Amygdala (tissue), 56 donors: ENCODE measurements at places on chromosomes 3 and 15.

DNA sequence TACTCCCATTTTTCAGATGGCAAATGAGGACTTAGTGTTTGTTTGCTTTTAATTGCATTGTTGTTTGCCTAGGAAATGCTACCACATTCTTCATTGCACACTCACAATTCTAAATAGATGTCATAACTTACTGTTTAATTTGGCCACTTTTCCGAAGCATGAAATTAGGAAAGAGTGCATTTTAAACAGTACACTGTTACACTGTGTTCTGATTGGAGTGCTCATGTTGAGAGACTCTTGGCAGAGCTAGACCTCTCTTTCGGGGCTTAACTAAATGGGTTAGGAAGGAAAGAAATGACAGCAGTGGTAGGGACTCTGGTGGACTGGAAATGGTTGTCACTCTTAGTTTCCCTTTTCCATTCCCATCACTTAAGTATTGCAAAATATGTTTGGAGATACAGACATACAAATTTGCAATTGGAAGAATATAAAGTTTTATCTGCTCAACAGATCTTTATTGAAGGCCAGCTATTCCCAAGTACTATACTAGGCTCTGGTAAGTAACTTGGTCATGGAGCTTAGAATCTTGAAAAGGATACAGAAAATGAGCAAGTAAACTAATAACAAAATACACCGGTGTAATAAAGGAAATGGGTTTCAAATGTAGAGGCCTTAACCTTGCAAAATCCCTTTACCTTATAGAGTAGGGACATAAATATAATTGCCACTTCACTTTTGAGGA, 90.2 kb downstream of the DCUN1D1 start:
- DNase-seq: no peak

- DNase-seq: no peak
Measured at GRCh38 chr15:30974112-30974511, 17.3 kb downstream of the MTMR10 start.

GRCh38 chr3:119767936-119768601, 13.8 kb upstream of the NR1I2 start:
- DNase-seq: no peak

GRCh38 chr15:37220949-37221670, 120.8 kb upstream of the MEIS2 start:
- DNase-seq: no peak

DNA sequence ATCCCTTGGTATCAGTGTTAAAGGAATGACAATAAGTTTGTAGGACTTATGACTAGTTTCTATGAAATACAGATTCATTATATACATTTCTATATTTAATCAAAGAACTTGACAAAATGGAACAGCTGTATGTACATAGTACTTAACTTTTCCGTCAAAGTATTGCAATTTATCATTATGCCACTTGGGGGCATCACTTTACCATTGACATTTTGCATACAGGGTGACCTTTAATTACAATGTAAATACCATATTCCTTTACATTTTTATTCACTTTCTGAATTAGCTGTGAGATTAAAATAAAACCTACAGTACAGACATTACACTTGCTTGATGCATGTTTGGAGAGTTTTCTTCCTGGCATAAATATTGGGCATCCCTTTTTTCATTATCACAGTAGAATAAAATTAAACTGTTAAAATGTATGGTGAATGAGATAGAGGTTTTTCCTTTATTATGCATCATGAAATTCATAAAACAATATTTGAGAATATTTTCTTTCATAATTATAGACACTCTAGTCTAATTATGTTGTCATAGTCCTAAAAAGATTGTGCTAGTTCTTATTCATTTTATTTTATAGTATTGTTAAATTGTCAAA, 6.9 kb downstream of the NEK11 start:
- no peak for DNase-seq

DNA sequence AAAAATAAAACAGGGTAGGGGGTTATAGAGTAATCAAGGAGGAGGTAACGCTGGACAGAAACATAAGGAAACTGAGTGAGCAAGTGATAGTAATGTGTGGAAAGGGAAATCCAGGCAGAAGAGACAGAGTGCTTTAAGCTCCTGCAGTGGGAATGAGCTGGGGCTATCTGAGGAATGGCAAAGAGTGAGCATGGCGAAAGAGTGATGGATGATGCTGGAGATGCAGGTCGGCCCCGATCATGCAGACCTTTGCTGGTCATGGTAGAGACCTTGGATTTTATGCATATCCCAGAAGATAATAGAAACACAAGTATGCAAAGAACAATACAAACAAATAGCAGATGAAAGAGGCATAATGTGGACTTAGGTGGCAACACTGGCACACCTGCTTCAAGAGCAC, 26.0 kb upstream of the ACAP2 start:
- no peak for DNase-seq

- DNase-seq: no peak
Measured at GRCh38 chr3:148820361-148821245, 7.0 kb upstream of the CPB1 start.

- no peak for DNase-seq
Measured at GRCh38 chr3:185988080-185988815, 50.4 kb upstream of the TRA2B start.

DNA sequence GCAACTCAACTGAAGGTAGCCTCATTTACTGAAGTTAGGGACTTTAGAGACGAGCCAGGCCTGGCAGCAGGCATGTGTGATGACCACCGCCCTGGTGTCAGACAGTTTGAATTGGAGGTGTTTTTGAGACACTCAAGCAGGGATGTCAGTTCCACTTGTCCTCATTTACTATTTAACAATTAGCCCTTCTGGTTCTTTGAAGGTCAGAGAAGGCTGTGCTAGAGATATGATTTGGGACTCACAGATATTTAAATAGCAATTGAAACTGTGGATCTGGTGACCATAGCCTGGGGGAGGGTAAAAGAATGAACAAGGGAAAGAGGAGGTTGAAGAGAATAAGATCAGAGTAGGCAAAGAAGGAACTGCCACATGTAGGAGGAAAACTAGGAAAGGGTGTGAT, 74.6 kb downstream of the REC114 start:
- DNase-seq: no peak

DNA sequence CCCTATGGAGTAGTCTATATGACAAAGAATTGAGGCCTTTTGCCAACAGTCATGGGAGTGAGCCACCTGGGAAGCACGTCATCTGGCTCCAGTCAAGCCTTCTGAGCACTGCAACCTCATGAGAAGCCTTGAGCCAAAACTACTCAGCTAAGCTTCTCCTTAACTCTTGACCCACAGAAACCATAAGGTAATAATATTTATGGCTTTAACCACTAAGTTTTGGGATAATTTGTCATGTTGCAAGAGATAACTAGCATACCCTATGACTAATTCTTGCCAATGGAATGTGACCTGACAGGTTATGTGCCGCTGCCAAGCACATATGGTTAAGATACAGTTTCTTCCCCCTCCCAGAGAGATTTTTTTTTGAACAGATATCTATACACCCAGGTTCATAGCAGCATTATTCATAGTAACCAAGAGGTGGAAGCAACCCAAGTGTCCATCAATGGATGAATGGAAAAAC, 11.8 kb upstream of the SLC6A11 start:
- DNase-seq: no peak

- DNase-seq: no peak
Measured at GRCh38 chr3:31402117-31402516, 130.6 kb upstream of the STT3B start.

DNA sequence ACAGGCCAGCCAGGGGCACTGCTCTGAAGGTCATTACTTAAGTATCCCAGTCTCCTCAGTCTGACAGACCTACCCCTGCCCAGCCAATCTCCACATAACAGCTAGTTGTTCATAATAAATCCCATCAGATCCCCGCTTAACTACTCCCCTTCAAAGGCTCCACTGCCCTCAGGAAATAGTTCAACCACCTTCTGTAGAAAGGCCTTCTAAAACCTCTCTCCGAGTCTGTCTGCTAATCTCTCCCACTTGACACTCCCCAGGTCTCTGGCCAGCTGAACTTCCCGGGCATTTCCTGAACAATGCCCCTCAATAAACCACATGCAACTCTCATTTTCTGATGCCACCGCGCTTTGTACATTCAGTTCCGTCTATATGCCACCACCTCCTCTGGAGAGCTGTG, 6.0 kb downstream of the PRC1 start:
- DNase-seq: no peak

DNA sequence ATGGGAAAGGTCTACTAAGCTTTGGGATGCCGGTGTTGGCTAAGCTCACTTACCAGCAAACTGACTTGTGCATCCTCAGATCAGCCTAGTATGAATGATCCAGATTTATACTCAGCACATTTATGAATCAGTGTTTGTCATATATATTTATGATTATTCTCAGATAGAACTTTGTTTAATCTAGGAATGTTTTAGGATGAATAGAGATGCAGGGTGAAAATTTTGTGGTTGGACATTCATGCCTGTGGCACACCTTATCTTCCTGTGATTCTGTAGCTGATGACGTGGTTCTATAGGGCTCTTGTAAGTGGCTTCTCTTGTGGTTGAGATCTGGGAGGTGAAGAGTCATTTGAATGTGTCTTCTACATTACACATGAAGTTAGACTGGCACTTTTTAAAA, 11.4 kb downstream of the CDIN1 start:
- no peak for DNase-seq

DNA sequence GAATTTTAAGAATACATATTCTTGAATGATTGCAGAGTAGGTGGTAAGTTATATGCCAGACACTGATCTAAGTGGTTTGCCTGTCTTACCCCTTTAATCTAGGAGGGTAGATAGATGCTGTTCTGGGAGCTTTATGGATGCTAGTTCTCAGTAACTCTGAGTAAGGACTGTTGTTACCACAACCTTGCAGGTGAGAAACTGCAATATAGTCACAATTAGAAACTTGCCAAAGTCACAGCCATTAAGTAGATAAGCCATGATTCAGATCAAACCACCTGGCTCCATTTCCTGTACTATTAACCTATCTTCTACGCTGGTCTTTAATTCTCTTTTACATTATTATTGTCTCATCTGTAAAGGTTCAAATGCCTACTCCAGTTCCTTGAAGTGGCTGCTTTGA, 46.8 kb downstream of the UBE2E2 start:
- DNase-seq: no peak

DNA sequence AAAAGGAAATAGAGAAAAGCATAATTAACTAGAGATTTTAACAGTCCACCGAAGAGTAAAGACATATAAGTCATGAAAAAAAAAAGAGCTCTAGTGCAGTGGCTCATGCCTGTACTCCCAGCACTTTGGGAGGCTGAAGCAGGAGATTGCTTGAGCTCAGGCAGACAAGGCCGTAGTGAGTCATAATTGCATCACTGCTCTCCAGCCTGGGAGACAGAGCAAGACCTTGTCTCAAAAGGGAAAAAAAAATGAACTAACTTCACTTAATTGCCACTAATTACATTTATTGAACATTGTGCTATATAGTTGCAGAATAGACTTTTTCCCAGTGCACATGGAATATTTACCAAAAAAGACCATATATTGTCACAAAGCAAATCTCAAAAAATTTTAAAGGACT, 221.8 kb downstream of the CBLB start:
- DNase-seq: no peak

DNA sequence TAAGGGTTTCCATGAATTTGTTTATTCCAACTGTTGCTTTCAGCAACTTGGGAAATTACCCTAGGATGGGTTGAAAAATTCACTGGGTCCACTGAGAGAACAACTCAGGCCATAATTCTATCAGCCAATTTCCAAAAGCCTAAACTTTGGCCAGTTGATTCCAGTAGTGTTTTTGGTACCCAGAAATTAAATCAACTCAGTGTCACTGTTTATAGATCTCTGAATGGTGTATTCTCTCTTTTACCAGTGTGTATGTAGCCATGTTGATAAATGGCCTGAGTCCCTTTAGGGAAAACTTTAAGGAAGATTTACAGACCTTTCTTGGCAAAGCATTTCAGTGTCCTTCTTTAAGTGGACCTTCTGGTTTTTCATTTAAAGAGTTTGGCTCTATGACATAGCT, 636.4 kb downstream of the OTOL1 start:
- no peak for DNase-seq

- no peak for DNase-seq
Measured at GRCh38 chr15:39623529-39623931, 42.7 kb downstream of the THBS1 start.

DNA sequence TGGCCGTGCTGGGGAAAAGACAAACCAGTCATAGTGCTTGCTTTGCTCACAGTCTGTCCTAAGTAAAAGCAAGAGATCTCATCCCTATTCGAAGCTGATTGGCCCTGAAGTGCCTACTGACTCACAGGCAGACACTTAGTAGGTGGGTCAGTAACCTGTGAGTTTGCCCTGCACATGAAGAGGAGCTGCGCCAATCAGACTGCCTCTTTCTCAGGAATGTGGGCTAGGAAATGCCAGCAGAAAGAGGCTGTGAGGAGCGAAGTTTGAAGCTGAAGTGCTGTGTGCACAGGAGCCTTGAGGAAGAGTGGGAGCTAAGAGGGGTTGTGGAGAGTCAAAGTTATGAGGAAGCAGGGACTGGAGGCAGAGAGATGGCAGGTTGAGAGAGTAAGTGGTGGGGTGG, 126.8 kb downstream of the IL20RB start:
- no peak for DNase-seq

- DNase-seq: no peak
Measured at GRCh38 chr3:153785901-153786300, 335.3 kb upstream of the ARHGEF26 start.

- no peak for DNase-seq
Measured at GRCh38 chr3:23940775-23941174, 4.3 kb upstream of the NR1D2 start.

GRCh38 chr3:128068156-128068620, 16.0 kb downstream of the SEC61A1 start:
- DNase-seq: no peak

- no peak for DNase-seq
Measured at GRCh38 chr15:33393546-33393945, 82.8 kb downstream of the RYR3 start.

- DNase-seq: no peak
Measured at GRCh38 chr15:80694611-80695098, 455 bp upstream of the ABHD17C start.

DNA sequence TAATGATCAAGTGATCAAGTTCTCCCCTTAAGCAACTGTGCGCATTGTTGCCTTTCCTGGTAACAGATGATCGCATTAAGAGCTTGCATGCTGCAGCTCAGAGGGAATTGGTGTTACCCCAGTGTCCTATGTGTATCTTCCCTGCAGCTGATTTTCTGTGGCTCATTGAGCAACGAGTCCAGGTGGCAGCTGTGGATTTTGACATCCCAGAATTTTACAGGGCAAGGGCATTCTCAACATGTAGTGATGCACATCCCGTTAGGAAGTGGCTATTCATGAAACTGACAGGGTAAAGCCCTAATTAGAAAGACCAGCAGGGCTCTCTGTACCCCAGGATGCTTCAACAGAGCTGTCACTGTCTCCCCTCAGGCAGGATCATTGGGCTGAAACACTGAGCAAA, 232.8 kb downstream of the AGBL1 start:
- no peak for DNase-seq

DNA sequence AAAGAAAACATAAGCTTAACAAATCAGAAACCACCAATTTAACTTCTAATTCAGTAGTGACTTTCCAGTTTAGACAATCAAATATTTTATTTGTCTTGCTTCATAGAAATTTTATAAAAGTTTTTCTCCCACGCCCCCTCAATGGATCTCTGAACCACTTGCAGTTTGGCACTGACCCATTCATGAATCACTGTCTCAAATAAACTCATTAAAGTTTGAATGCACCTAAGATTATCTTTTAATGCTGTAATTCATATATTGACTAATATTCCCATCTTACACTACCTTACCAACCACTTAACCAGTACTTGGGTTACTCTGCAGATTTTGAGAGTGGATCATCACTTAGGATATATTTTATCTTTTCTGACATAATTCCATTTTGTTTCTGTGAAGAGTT, 880.2 kb downstream of the OTOL1 start:
- no peak for DNase-seq
